ENCODE measurements at places on chromosomes 1 and 21.

DNA sequence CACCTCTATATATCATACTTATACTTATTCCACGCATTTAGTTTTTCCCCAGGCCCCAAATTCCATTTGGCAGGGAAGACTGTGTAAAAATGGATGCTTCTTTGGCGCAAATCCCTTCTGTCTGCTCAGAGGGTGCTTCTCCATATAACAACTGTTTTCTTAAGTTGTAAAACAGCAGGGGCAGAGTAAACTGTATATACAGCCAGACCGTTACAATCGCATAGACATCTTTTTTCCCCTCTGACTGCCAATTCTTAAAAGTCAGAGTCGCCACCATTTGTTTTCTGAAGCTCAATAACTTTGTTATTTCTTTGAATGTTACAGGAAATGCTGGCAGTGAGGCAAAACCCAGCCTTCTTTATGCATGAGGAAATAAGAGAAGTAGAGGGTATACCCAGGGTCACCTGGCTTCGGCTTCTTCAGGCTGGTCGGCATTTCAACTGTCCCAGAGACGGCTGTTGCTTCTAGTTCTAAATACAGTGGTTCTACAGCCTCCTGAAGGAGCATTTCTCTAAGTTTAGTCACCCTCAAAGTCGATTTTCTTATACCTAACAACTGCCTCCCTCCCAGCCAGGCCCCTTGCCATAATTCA is 188.4 kb downstream of the CLIC6 start:
- no peak for DNase-seq

DNA sequence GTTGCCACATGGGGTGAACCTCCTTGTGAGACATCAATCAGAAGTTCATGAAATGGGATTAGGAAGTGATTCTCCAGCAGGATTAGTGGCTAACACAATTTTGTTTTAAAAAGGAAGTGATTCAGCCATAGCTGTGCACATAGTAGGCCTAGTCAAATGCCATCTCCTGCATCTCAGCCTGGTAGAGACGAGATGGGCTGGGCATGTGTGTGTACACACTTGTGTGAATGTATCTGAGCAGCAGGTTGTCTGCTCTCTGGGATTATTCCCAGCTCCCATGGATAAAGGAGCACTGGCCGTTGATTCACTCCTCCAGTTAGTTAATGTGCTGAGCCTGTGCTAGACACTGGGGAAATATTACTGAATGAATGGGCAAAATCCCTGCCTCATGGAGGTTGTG is 2.0 kb downstream of the FOXE3 start:
- DNase-seq, result no peak

DNA sequence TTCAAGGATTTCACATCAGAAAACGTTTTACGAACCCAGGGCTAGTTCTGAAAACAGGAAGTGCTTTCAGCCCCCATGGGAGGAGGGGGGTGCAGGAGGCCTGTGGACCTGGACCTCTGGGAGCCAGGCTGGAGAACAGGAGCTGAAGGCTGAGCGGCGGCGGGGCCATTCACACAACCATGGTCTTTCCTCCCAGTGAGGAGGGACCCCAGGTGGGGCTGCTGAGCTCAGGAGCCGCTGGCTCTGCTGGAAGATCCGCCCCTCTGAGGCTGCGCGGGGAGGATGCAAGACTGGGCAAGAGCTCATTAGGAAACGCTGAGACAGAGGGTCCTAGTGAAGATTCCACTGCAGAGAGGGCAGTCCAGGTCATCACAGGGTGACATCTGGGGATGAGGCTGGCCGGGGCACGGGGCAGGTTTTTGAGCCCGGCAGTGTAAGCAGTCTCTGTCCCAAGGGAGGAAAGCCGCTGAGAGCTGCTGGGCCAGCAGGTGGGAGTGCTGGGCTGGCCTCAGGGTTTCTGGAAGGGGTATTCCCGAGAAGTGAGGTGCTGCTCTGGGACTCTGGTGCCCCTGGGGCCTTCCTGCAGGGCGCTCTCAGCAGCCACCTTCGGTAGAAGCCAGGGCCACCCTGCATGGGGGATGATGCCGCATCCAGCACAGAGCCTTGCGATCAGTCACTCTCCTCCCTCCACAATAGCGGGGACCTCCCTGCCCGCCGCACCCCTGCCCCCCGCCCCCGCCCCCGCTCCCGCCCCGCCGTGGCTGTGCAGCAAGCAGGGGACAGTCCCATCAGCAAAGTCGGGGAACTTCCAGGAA is 7.5 kb downstream of the MX2 start:
- DNase-seq, result no peak

DNA sequence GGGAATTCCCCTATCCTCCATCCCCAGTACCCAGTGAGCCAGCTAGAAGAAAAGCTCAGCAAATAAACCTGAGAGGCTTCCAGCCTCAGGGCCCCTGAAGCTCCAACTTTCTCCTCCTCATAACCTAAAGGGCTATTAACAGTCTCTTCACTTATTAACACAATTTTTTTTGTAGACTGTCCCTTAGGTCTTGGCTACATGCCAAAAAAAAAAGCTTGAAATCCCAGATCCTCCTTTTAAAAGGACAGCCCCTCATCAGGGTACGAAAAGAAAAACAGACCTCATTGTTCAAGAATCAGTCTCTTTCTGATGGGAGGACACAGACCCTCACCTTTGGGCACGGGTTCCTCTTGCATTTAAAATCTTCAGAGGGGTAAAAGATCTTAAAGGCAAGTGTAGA is 72.8 kb upstream of the CD1D start:
- no peak for DNase-seq

DNA sequence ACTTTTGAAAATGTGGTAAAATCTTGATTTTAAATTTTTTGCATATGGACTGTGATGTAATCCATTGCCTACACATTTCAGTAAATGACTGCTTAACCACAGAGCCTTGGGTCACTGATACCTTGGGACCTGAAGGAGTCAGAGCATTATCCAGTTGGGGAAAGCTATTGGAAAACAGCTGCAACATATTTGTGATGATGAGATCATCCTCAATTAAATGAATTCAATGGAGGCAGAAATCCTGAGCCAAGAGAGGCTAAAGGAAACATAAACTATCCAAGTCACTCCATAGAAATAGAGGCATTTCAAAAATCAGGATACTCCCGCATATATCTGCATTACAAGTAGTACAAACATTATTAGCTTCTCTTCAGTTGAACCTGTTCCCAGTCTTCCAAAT is 99.8 kb upstream of the PRMT6 start:
- DNase-seq, result no peak

GRCh38 chr1:41363591-41364320 is 2.5 kb downstream of the FOXO6 start:
- DNase-seq, result no peak

GRCh38 chr1:18932387-18932786 is 24.1 kb downstream of the IFFO2 start:
- no peak for DNase-seq

- no peak for DNase-seq
Measured at GRCh38 chr1:149928401-149928724, 760 bp upstream of the SF3B4 start.

- DNase-seq, result no peak
Measured at GRCh38 chr1:89739013-89739843, 81.6 kb upstream of the LRRC8D start.

- DNase-seq, result no peak
Measured at GRCh38 chr1:10074059-10074851, 41.5 kb downstream of the UBE4B start.

- no peak for DNase-seq
Measured at GRCh38 chr1:9388335-9389180, 95.9 kb downstream of the SPSB1 start.

DNA sequence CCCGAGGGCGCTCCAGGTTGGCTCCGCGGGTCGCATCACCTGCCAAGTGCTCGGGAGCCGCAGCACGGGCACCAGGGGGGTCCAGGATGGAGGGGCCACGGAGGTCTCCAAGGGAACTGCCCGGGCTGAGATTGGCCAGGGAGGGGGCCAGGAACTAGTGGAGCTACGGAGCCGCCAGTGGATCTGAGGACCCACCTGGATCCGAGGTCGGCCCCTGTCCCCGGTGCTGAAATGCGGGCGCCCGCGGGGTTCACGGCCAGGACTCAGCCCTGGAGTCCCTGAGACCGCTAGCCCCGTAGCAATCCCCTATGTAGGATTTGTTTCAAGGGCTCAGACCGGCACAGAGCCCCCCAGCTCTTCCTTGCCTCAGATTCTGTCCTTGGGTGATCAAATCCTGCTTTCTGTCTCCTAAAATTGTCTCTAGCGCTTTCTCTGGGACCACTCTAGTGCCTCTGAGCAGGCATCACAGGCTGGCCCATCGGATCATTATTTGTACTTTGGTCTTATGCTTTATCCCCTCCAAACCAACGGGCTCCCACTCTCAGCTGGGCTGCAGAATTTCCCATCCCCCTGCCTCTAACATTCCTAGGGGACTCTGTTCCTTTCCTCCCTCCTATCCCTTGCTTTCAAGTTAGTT is 27.3 kb downstream of the KIAA2013 start:
- DNase-seq, result no peak

GRCh38 chr1:204545202-204545601 is 29.0 kb downstream of the MDM4 start:
- no peak for DNase-seq

DNA sequence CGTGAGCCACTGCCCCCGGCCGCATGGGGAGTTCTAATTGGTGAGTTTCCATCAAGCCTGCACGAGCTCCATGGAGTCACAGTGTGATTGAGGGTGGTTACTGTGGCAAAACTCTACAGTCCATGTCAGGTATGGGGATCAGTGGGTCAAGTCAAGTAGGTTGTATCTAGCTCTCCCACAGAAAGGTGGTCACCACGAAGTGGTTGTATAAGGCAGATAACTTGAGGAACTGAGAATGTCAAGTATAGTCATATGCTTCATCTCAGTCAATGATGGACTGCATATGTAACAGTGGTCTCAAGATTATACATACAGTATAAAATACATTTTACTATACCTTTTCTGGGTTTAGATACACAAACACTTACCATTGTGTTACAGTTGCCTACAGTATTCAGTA is 348.6 kb upstream of the ZP4 start:
- DNase-seq, result no peak

- DNase-seq, result no peak
Measured at GRCh38 chr21:45132841-45133573, 58.6 kb downstream of the ADARB1 start.

- DNase-seq, result no peak
Measured at GRCh38 chr1:152061952-152062351, 25.1 kb upstream of the S100A11 start.

DNA sequence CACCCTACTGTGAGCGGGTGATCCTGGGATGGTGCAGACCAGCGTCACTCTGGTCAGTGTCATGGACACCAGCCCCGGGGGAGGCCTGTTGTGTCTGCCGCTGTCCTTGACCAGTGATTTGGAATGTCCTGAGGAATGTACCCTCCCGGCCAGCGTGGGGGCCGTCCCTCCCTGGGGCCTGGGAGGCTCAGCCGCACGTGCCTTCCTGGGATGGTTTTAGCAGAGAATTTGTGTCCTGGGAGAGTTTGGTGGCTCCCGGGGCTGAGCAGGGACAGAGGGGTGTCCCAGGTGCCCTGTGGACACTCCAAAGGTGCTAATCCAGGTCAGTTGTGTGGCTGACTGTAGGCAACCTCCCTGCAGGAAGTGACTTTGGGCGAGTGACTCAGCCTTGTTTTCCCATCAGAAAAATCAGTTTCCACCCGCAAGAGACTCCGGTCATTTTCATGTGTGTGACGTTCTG is 6.2 kb downstream of the ARHGEF16 start:
- DNase-seq, result no peak

DNA sequence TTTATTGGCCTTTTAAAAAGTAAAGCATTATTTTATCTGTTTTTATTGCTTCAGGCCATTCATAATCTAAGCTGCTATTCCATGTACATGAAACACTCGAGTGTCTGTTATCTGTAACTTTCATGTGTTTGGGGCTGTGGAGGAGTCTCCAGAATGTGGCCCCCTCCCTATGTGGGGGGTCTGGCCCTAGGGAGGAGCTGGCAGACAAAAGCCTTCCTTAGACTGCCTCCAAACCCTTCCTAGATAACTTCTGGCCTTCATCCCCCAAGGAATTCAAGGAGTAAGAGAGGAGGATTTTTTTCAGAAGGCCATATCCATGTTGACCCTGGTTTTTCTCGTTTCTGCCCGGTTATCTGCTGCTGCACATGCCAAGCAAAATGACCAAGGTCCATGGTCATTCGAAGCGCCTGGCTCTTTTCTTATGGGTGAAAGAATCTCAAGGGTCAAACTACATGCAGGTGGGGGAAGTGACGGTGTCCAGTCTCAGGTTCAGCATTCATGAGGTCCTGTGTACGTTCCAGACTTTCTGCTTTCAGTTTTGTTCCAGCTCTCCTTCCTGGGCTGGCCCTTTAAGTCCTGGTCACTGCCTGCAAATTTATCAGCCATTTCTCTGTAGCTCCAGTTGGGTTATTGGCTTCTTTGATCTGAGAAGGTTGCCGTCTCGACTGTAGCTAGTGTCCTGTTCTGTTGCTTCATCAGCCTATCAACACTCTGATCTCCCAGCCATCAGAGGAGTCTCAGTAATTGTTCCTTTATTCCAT is 8.3 kb downstream of the TENT5C start:
- DNase-seq, result no peak

DNA sequence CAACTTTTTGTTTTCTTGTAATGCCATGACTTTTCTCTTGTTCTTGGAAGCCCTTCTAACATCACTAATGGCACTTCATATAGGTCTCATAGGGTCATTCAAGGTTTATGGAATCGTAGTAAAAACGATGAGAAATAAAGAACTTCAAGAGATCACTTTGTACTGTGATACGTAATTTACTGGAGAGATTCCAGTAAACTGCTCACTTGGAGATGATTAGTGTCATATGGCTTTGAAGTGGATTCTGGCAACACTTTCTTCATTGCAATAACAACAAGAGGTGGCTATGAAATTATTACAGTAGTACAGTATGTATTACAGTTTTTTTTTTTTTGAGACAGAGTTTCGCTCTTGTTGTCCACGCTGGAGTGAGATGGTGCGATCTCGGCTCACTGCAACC is 103.4 kb downstream of the RUSC1 start:
- DNase-seq, result no peak

GRCh38 chr21:46191686-46192575 is 7.7 kb upstream of the SPATC1L start:
- no peak for DNase-seq

DNA sequence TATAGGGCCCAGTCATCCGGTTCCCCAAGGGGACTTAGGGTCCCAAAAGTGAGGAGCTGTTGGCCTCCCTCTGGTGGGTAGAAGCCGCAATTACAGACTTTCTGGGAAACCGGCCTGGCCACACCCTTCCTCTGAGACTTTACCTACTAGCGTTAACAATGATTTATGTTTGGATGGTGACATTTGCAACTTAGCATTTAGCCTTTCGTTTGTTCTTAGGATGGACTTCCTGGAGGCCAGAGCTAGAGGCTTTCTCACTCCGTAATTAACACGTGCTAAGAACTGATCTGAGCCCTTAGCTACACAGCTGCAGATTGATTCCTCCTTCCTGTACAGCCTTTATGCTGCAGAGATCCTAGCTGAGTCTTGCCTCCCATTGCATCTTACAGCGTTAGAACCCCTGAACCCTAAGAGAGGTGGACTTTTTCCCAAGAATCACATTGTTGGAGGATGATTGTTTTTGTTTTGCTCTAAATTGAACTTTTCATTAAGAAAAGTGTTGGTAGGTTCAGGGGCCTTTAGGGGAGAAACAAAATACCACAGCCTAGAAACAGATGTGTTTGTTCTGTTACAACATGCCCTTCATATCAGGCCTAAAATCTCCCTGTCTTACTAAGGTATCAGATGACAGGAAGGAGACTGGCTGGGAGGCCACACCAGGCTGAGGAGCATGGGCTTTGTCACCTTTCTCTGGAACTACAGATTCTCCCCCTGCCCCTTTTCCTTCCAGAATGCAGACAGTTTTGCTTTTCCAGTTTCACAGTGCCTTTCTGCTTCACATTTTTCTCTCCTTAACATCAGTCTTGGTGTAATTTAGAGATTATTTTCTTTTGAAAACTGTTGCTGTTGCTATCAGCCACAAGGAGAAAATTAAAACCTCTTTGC is 1.9 kb downstream of the S100A11 start:
- DNase-seq, result no peak

GRCh38 chr1:98264727-98265126 is 343.9 kb upstream of the DPYD start:
- no peak for DNase-seq

All from NCI-H1048 (cell line).